ENCODE measurements at places on chromosomes 6 and 20.
A peak's percentile ranks its signal among the peaks of the same experiment; 100 is the strongest.

GRCh38 chr6:126526996-126527606 lies 187.2 kb downstream of the CENPW start:
- H3K27me3 ChIP-seq: no peaks in the 10 kb centered on the region
- H3K4me3 ChIP-seq: no peak overlapping the region
- no peak overlapping the region for H3K27ac ChIP-seq
- DNase-seq: no peak

GRCh38 chr6:146410851-146411595 lies 132.6 kb upstream of the RAB32 start:
- H3K4me3 ChIP-seq: no peak overlapping the region
- no peaks in the 10 kb centered on the region for H3K36me3 ChIP-seq
- no peak overlapping the region for H3K27ac ChIP-seq
- no peaks in the 10 kb centered on the region for H3K4me1 ChIP-seq
- H3K27me3 ChIP-seq: no peaks in the 10 kb centered on the region
- DNase-seq: no peak

- peaks cover 10% of the 10 kb centered on the region for H3K27me3 ChIP-seq
- H3K27ac ChIP-seq: no peak overlapping the region
- no peaks in the 10 kb centered on the region for H3K36me3 ChIP-seq
These were observed 116.3 kb downstream of the OR2B2 start for GRCh38 chr6:27795697-27796494.

DNA sequence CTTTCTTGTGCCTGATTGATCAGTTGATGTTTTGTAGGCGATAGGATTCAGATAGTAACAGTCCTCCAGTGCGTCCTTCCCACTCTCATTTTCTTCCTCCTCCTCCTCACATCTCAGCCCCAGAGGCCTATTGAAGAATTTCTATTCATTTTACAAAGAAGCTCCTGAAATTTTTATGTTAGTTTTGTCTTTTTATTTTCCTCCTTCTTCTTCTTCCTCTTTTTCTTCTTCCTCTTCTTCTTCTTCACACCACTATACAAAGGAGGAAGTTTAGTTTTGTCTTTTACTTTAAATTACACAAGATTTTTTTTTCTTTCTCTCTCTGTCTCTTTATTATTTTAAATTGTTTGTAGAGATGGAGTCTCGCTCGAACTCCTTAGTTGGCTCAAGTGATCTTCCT lies 19.1 kb downstream of the BTN2A1 start:
- no peaks in the 10 kb centered on the region for H3K36me3 ChIP-seq
- H3K4me3 ChIP-seq: peak overlapping the region; percentile 6
- peak overlapping the region; percentile 92 for H3K27ac ChIP-seq

GRCh38 chr6:138728662-138729061 lies 44.9 kb upstream of the CCDC28A start:
- H3K4me1 ChIP-seq: no peaks in the 10 kb centered on the region
- no peak overlapping the region for H3K4me3 ChIP-seq
- H3K36me3 ChIP-seq: no peaks in the 10 kb centered on the region
- H3K27ac ChIP-seq: no peak overlapping the region

DNA sequence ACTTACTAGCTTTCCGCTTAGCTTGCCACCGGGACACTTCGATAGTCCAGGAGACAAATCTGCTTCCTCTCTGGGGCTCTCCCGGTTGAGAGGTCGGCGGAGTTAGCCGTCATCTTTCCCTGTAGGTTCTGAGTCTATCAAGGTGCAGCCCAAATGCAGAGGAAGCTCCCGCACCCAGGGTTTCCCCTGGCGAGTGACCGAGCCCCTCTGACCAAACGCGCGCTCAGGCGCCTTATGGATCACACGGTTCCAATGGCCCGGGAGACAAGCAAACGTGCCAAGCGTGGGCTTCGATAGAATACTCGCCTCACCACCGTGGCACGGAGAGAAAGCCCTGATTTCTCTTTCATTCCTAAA lies 15.8 kb upstream of the FOXC1 start:
- H3K27me3 ChIP-seq: peaks cover 10% of the 10 kb centered on the region
- no peak overlapping the region for H3K27ac ChIP-seq
- H3K4me3 ChIP-seq: no peak overlapping the region
- DNase-seq: no peak

DNA sequence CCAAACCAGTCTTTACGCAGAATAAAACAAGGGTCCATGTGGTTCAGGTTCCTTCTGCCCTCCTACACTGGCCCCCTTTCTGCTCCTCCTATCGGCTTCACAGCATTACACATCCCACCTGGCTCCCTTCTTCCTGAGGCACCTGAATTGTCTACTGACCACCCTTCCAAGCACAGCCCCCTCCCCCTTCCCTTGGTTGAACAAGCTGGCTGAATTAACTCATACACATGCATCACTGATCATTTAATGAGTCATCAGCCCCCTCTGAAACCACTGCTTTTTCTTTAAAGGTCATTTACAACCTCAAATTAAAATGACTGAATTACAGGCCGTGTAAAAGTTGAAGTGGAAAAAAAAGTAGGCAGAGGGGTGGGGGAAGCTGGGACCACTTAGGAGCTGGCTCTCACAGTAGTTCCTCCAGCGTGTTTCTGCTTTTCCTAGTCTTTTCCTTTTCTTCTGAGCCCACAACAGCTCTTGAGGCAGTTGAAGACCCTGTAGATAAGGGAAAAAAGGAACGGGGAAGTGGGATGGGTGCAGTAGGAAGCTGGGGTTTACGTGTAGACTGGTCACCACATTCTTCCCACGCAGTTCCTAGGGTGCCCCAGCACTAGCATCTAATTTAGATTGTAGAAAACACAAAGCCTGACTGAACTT lies 67.6 kb downstream of the FYN start:
- H3K36me3 ChIP-seq: peaks cover 3% of the 10 kb centered on the region
- H3K4me1 ChIP-seq: peaks cover 31% of the 10 kb centered on the region
- H3K27ac ChIP-seq: no peak overlapping the region
- H3K4me3 ChIP-seq: no peak overlapping the region

Data from B cell (primary cell).